ENCODE measurements at places on chromosomes 7 and 10.

DNA sequence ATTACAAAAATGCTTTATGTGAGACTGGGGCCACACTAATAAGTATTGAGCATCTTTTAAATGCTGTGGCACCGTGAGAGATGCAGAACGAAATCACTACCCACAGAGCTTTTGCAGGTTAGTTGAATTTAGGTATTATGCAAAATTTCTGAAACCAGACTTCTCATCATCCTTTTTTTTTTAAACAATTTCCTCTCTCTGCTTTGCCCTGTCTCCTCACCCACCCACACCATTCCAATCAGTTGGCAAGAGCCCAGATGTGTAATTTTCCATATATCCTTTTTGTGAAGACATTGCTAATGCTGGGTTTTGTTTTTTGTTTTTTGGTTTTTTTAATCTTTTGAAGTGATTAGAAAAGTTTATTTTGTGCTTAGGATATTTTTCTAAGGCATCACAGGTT is 1.1 kb downstream of the YAE1 start:
- DNase-seq, result no peak

GRCh38 chr10:1034758-1035157 is 9.1 kb upstream of the IDI2 start:
- DNase-seq, result no peak

- no peak for DNase-seq
These were observed 1239.3 kb downstream of the SORCS1 start for GRCh38 chr10:105925045-105925785.

GRCh38 chr10:99557044-99557443 is 24.3 kb downstream of the NKX2-3 start:
- DNase-seq, result no peak

- DNase-seq, result peak; percentile 19
These were observed 61.3 kb downstream of the FOXL3 start for GRCh38 chr7:351256-351655.

DNA sequence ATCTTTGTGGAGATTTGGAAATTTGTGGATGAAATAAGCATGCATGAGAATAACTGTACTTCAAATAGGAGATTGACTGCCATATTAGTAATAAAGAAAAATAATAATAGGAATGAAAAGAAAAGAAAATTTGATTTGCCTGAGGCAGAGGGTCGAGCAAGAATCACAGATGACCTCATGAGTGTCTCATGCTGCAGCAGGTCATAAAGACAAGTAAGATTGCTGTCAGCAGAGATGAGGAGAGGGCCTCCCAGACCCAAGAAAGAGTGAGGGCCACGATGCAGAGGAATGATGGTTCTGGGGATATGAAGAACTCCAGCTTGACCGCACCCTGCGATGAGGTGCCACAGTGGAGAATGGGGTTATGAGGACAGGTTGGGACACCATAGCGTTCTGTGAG is 39.2 kb downstream of the TOMM7 start:
- no peak for DNase-seq

All from stimulated activated CD8-positive, alpha-beta memory T cell treated with anti-CD3 and anti-CD28 coated beads, Interleukin-7, amount 100 ng/mL, for 1 hour (primary cell).